ENCODE measurements at places on chromosomes 4 and X.

DNA sequence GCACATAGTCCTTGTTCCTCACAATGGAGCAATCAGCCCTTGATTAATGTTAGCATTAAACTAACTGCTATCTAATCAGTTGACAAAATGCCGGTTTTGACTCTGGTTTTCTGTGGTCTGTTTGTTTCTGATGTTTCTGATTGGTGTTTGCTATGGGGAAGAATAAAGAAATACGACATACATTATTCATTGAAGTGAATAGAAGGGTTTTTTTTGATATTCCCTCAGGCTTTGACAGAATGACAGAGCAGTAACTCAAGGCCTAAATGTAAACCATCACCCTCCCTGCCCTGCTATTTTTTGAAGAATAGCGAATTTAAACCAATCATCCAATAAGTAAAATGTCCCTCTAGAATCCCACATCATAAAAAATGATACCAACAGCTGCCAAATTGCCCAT lies 65.5 kb upstream of the HS3ST1 start:
- no peak for DNase-seq

DNA sequence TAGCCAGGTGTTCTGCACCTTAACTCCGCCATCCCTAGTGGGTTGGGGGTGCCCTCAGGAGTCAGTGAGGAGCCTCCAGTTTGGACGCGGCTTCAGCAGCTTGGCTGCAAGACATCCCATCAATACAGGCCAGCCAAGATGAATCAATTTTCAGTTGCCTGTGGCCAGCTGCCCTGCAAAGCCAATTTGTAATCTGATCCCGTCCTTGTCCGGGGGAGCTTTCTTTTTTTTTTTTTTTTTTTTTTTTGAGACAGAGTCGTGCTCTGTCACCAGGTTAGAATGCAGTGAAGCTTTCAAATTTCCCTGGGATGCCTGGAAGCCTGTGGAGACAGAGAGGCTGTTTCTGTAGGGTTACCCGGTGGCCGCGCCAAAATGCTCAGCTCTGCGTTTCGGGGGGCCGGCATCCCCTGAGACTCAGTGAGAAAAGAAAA lies 192.5 kb downstream of the ASMT start:
- DNase-seq, result no peak

DNA sequence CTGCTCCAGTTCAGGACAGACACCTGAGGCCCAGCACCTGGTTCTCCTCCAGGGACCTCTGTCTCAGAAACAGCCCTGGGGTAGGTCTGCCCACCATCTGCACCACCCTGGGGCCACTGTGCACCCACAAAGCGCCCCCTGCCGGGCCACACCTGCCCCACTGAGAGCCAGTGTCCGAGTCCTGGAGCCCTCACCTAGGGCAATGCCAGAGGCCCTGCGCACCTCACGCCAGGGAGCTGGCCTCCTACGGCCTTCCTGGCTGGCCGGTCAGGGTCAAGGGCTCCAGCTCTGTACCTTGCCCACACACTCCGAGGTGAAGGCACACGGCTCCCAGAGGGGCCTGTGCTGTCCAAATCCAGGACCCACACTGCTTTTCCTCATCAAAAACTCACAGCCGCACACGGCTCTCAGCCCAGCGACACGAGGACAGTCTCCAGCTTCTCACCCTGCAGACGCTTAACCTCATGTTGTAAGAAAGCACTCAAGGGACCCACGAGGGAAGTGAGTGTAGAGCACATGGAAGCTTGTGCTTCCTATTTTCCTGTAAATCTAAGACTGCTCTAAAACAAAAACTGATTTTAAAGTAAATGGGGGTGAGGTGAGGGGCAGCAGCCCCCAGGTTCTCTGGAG lies 5.4 kb downstream of the CTBP1 start:
- DNase-seq, result peak; percentile 19

DNA sequence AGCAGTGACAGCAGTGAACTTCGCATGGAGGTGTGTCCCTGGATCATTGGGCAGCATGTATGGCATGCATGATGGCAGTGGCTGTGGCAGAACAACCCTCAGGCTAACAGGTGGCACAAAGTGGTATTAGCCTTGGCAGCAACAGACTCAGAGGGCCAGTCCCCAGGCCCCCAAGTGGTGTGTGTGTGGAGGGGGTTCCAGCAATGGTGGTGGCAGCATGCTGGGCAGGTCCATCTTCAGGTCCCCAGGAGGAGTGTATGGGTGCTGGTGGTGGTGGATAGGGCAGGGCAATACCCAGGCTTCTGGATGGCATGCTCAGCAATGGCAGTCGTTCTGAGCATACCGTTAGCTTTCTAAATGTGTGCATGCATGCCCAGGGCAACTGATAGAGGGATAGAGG lies 923.7 kb downstream of the PDHA2 start:
- no peak for DNase-seq

DNA sequence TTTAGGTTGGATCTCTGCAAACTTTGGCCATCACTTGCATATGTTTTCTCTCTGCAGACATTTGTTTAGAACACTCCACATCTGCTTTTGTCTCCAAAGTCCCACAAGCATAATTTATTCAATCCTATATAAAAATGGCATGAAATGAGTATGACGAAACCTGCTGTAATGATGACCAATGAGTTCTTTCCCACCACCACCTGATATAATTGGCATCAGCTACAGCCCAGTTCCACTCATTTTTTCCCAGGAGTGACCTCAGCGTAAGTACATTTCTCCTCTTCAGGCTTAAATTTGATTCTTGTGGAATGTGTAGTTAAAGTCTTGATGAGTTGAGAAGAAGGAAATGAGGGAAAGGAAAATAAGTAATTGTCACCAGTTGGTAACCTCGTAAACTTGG lies 205.1 kb downstream of the AWAT2 start:
- no peak for DNase-seq

DNA sequence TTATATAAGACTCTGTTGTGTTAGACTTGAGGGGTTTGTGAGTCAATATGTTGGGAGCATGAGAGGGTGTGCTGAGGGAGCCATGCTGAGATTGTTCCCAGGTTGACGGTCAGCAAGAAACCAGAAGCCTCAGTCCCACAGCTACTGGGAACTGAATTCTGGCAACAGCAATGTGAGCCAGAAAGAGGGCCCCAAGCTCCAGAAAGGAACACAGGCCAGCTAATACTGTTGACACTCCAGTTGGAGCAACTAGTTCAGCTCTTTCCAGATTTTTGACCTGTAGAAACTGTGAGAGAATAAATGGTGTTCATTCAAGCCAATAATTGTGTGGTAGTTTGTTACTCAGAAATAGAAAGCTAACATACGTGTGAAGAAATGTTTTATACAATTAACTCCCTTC lies 17.1 kb downstream of the ADH1A start:
- no peak for DNase-seq

GRCh38 chrX:12403474-12404082 lies 265.3 kb downstream of the FRMPD4 start:
- no peak for DNase-seq

DNA sequence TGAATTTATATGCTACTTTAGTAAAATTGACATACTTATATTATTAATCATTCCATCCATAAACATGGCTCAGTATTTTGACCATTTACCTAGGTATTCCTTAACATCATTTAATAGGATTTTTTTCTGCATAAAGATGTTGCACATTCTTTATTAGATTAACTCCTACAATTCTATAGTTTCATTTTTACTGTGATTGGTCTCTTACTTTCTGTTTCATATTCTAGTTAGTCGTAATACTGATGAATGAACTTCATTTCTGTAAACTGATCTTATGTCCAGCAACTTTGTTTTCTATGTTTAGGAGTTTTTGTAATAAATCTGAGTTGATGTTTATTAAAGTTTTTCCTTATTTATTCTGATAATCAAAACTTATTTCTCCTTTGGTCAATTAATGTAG lies 278.2 kb upstream of the CXXC4 start:
- DNase-seq, result no peak

- DNase-seq, result no peak
Observed at GRCh38 chr4:155541716-155542115, 124.9 kb upstream of the GUCY1A1 start.

DNA sequence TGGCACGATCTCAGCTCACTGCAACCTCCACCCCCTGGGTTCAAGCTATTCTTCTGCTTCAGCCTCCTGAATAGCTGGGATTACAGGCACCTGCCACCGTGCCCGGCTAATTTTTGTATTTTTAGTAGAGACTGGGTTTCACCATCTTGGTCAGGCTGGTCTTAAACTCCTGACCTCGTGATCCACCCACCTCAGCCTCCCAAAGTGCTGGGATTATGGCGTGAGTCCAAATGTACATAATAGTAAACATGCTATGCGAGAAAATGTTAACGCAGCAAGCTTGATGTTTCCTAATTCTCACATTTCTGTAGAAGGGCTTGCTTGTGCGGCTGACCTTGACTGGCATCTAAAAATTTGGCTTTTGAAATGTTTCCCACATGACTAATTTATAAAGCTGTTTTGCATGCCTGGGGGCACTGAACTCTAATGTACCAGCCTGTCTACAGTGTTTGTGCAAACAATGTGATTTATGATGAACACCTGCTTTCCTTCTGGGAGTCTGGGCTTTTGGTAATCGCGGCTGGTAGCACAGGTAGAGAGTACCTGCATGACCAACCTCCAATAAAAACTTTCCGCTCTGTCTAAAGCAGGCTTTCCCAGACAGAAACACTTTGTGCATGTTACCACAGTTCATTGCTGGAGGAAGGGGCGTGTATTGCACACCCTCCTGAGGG lies 216.8 kb downstream of the IL15 start:
- no peak for DNase-seq

GRCh38 chrX:78753571-78753970 lies 6.1 kb downstream of the LPAR4 start:
- DNase-seq, result no peak

- DNase-seq, result no peak
Observed at GRCh38 chr4:111802191-111802590, 343.1 kb upstream of the FAM241A start.

GRCh38 chr4:80036949-80037685 lies 35.9 kb downstream of the ANTXR2 start:
- no peak for DNase-seq

DNA sequence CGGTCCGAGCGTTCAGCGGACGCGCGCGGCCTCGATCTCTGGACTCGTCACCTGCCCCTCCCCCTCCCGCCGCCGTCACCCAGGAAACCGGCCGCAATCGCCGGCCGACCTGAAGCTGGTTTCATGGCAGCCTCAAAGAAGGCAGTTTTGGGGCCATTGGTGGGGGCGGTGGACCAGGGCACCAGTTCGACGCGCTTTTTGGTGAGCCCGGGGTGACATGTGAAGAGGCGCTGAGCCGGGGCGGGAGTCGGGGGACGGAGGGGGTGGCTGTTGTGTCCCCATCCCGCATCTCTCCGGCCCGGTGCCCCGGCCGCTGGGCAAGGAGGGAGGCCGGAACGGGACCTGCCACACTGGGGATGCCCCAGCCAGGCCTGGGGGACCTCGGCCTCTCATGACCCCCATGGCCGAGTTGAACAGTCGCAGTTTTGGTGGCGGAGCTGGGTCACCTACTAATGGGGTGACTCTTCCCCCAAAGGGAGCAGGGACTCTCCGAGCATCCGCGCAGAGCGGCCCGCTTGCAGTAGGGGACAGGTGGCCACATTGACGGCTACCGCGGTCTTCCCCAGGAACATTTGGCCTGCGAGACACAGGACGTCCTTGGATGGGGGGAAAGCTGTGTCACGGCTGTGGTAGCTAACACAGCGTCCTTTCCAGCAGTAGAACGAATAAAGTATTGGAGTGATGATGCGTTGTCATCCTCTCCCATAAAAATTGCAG lies at the start of gene GK:
TSS of gene GK (plus strand) at position 9 of the 717 bp plus-strand sequence. CDS start at position 124, 115 bp downstream.
- no peak for DNase-seq

DNA sequence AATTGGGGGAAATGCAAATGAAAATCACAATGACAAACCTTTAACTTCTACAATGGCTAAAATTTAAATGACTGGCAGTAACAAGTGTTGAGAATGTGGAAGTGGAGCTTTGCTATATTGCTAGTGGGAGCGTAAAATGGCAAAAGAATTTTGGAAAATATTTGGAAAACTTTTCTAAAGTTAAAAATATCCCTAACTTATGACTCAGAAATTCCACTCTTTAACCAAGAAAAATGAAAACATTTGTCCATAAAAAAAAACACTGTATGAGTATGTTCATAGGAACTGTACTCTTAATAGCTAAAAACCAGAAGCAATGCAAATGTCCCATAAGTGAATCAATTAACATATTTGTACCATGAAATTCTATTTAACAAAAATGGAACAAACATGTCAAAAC lies 3.6 kb downstream of the TBCK start:
- no peak for DNase-seq

DNA sequence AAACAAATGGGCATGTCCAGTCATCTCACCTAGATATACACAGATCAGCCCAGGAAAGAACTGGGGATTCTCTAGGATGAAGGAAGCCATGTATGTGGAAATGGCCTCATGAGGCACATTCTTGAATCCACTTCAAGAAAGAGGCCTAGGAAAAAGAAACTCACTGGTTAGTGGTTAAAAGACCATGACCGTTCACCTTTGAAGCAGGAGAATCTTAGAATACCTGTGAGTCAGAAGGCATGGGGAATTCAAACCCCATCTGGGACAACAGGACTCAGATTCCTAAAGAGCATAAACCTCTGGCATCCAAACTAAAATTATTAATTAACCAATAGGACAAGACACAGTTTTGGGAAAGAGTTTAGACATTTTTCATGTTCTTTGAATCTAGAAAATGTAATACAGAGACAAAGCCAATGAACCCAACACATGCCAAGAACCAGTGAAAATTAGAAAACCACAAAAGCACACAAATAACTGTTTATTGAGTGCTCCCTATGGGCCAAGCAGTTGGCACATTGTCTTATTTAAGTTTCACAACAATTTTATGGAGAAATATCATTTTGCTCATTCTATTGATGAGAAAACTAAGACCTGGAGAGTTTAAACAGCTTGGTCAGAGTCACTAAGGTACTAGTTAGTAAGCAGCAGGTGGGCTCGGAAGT lies 97.5 kb downstream of the NPNT start:
- no peak for DNase-seq

DNA sequence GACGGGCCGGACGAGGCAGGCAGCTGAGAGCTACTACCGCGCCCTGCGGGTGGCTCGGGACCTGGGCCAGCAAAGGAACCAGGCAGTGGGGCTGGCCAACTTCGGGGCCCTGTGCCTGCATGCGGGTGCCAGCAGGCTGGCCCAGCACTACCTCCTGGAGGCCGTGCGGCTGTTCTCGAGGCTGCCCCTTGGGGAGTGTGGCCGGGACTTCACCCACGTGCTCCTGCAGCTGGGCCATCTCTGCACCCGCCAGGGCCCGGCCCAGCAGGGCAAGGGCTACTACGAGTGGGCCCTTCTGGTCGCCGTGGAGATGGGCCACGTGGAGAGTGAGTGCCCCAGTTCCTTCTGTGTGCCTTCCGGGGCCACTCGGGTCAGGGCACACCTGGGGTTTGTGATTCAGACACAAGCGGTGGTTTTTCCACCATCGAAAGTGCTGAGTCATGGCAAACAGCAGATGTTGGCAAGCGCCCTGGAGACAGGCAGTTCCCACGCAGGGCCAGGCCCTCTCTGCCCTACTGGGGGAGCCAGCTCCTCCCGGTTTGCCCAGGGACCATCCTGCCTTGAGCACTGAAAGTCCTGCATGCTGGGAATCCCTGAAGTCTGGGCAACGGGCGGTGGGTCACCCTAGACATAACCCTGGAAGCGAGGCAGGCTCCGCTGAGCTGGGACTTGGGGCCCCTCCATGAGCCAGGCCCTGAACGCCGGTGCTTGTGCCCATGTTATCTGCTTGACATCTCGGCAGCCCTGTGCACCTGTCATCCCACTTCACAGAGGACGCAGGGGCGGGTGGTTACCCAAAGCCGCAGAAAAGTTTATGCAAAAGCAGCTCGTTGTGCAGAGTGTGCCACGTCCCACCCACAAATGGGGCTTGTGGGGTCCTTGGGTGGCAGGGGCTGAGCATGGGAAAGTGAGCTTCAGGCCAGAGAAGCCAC lies 29.5 kb downstream of the SH3TC1 start:
- peak; percentile 72 for DNase-seq

All from CD4-positive, alpha-beta T cell treated with Interleukin-17A for 1 hour (primary cell).